Hematopoietic multipotent progenitor cell treated with erythropoietin and hydrocortisone succinate and interleukin-3 and kit ligand, for 17 days (in vitro differentiated cells): ENCODE measurements at places on chromosomes 2 and 18.

DNA sequence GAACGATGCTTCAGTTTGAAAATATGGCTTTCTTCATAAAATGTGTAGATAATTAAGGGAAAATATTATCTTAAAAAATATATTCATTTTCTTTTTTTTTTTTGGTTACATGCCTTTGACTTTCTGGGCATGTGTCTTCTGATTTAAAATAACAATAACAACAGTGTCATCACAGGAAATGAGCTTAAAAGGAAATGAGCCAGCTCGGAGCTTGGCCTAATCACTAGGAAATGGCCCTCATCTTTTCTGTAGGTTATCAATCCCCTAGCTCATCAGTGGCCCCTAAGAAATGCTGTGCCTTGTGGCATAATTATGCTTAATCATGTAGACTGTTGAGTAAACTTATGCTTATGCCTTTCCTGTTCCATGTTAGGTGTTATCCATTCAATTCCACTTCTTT lies 141.8 kb upstream of the FHL2 start:
- no peak for DNase-seq

DNA sequence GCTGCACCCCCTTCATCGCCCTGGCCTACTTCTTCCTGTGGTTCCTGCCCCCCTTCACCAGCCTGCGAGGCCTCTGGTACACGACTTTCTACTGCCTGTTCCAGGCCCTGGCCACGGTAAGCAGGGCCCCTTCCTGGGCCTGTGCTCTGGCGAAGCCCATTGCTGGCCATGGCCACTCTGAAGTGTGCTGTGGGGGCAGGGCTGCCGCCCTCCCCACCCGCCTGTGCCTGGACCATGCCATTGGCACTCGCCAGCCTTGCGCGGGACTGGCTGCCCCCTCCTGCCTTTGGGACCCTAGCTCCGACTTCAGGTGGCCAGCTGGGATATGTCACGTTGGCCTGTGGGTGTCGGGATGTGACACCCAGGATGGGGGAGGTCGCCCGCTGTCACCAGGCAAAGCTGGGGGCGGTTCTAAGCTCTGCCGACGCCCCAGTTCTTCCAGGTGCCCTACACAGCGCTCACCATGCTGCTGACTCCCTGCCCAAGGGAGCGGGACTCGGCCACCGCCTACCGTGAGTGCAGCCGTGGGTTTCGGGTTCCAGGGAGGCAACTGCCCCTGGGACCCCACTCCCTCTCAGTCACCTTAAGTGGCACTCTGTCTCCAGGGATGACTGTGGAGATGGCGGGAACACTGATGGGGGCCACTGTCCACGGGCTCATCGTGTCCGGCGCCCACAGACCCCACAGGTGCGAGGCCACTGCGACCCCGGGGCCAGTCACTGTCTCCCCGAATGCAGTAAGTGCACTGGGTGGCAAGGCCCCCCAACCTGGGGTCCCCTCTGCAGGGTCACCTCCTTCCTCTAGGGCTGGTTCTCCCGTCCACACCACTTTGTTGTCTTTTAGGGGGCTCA lies 7.2 kb downstream of the MFSD2B start:
- no peak for DNase-seq

GRCh38 chr2:2698182-2699120 lies 367.4 kb upstream of the MYT1L start:
- DNase-seq: no peak

DNA sequence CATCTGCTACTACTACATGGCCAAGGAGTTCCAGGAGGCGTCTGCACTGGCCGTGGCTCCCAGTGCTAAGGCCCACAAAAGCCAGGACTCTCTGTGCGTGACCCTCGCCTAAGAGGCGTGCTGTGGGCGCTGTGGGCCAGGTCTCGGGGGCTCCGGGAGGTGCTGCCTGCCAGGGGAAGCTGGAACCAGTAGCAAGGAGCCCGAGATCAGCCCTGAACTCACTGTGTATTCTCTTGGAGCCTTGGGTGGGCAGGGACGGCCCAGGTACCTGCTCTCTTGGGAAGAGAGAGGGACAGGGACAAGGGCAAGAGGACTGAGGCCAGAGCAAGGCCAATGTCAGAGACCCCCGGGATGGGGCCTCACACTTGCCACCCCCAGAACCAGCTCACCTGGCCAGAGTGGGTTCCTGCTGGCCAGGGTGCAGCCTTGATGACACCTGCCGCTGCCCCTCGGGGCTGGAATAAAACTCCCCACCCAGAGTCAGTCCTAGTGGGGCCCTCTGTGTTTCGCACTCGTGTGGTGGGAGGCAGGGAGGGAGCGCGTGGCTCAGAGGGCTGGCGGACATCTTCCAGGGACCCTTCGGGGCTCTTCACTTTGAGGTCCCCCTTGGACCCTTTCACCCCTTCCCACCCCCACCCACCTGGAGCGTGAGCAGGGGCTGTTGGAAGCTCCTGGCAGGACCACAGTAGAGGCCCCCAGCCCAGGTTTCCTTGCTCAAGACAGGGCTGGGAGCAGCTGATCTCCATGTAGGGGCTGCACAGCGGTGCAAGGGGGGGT lies 5.7 kb downstream of the GPR35 start:
- no peak for DNase-seq

DNA sequence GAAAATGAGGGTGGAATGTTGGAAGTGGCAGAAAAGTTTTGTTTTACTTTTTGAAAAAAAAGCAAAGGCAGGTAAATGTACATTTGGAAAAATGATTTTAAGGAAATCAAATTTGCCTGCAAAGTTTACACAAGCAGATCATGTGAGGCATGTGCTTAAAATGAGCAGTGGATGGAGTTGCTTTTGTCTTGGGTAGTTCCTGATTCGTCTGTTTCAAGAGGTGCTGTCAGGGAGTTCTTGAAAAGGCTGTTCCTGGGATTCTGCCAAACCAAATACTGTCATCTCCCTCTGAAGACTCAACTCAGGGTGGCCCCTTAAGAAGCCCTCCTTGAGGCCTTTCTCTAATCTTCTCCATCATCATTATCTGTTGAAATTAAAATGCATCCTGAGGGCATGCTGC lies 59.0 kb downstream of the TACR1 start:
- DNase-seq: no peak

DNA sequence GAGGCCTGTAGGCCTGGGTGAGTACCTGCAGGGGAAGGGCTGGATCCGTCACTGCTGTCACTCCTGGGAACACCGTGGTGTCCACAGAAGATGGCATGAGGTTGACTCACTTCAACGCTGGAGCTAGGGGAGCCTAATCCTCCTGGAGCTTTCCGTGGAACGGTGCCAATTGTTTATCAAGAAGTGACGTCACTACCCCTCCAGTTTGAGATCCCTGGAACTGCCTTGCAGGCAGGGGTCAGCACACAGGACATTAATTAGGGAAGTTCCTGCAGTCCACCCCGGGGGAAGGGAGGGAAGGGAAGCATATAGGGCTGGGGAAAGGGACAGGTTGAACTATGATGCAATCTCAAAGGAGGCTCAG lies 408.6 kb downstream of the GALR1 start:
- no peak for DNase-seq

DNA sequence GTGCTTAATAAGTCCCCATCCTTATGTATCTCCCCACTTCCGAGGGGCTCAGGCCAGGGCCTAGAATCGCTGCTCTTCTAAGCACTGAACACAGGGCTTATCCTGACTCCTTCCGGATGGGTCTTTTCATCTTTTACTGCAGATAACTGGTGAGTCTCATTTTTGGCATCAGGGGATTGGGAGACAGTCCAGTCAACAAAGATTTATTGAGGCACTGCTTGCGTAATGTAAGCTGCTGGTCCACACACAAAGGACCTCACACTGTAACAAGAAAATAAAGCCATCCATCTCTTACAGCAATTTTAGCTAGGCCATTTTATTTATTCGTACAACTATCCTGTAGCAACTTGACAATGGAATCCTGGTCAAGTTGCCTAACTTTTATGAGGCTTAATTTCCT lies 600.5 kb downstream of the CNTNAP5 start:
- DNase-seq: no peak

DNA sequence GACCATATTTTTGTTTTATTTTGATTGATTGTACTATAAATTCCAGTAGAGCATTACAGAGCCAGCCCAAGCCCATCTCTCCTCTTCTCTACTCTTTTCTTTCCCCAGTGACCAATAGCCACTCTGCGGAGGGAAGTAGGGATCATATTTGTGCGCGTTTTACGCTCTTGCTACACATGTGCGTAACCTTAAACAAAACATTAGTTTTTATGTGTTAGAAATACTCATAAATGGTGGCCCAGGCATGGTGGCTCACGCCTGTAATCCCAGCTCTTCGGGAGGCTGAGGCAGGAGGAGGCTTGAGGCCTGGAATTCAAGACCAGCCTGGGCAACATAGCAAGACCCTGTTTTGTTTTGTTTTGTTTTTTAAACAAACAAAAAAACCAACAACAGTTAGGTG lies 31.3 kb downstream of the HPCAL1 start:
- DNase-seq: no peak

DNA sequence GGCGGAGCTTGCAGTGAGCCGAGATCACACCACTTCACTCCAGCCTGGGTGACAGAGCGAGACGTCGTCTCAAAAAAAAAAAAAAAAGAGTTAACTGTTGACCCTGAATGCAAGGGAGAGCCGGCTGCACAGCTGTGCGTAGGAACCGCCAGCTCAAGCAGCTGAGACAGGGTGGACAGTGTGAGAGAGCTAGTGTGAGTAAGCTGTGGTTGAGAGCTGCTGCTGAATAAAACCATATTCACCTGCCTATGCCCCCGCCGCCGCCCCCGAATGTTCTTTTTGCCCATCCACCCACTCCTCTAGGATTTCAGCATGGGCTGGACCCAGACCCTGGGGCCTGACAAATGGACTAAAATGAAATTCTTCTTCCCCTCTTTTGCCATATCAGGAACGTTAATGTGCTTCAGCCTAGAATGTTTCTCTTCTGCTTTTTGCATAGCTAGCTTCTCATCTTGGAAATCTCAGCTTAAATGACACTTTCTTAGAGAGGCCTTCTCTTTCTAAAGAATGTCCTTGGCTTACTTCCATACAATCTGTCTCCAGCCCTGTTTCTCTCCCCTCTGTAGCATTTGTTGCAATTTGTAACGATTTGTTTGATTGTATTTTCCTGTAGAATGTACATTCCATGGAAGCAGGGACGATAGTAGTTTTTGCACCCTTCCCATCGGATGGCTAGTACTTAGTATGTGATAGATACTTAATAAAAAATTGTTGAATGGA lies 142.7 kb downstream of the KLHL14 start:
- DNase-seq: no peak

GRCh38 chr18:11674119-11674518 lies 14.9 kb upstream of the GNAL start:
- DNase-seq: no peak

DNA sequence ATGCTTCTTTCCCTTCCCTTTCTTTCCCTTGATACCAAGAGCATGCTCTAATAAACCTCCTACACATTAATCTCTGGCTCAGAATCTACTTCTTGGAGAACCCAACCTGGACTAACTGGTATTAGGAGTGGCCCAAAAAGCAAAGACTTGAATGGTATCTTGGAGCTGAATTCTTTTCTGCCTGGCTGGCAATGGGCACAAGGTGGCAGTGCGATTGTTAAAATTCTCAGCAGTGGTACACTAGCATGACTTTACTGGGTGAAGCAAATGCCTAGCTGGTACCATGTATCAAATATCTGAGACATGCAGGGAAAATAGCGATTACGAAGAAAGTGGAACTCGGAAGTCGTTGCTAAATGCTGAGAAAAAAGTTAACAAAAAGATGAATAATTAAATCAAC lies 376.1 kb downstream of the XIRP2 start:
- DNase-seq: no peak

- DNase-seq: no peak
Observed at GRCh38 chr18:58531236-58531635, 97.7 kb downstream of the ALPK2 start.

GRCh38 chr2:171687287-171688128 lies at the start of gene DYNC1I2:
Gene DYNC1I2 (plus strand): TSS chr2:171687469. CDS start chr2:171690156, 2,687 bp downstream.
- DNase-seq: peak; percentile 80

- DNase-seq: no peak
Observed at GRCh38 chr2:213726101-213726500, 441.8 kb downstream of the SPAG16 start.

DNA sequence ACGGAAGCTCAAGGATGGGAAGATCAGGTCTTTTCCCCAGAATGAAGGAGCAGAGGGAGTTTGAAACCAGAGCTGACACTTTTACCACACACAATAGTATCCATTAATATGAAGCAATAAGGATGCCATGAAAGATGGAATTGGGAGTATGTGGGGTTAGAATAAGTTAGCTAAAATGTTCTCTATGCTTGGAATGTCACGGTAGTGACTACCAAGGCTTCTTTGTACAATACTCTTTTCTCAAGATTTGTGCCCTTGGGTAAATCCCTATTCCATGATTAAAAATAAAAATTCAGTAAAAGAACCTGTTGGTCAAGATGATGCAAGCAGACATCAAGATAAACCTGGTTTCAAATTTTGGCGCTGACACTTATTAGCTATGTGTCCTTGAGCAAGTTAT lies 75.0 kb downstream of the NRXN1 start:
- no peak for DNase-seq

GRCh38 chr2:229380101-229380625 lies 109.1 kb upstream of the PID1 start:
- DNase-seq: no peak

GRCh38 chr2:240628507-240628807 lies 3.2 kb downstream of the GPR35 start:
- no peak for DNase-seq

GRCh38 chr2:167939514-167940345 lies 307.7 kb downstream of the STK39 start:
- no peak for DNase-seq

- no peak for DNase-seq
Observed at GRCh38 chr18:73891572-73892421, 255.8 kb downstream of the FBXO15 start.

DNA sequence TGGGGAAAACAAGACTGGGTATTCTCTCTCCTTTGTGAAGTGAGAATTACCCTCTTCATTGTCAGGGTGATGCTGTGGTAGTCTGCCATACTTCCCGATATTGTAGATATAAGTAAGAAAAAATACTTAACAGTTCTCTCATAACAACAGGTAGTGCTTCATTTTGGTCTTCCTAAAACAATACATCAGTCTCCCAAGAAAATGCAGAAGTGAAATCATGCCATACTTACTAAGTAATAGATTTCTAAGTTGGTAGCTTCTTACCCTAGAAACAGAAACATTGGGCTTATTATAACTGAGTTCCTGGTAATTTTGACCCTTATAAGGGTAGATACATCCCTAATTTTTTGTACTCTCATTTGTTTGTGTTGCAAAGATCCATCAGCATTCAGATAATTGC lies 460.7 kb upstream of the DCC start:
- DNase-seq: no peak

- DNase-seq: no peak
Observed at GRCh38 chr18:58088691-58089065, 44.7 kb downstream of the NEDD4L start.

GRCh38 chr2:46878886-46879285 lies 36.7 kb downstream of the MCFD2 start:
- DNase-seq: no peak

DNA sequence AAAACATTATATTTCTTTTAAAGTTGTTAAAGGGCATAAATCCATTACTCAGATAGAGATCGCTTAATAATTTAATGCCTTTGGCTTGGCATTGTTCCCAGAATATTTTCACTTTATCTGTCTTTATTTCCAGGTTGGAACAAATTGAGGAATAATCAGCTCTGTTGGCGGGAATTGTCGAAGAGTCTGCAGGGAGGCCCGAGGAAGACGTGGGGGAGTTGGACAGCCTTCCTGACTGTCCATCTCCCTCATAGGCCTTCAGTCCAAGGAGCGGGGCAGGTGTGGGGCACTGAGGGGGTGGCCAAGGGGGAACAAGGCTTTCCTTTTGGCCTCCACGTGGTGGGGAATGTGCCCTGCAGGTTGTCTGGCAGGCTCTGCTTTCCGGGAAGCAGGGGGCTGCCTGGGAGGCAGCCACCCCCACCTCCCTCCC lies 179.6 kb downstream of the ZBTB7C start:
- no peak for DNase-seq

- DNase-seq: no peak
Observed at GRCh38 chr2:479490-480176, 191.7 kb upstream of the ALKAL2 start.

- no peak for DNase-seq
Observed at GRCh38 chr18:22020127-22020866, 149.1 kb upstream of the GATA6 start.
